ENCODE measurements at places on chromosomes 6 and 20.
A peak's percentile ranks its signal among the peaks of the same experiment; 100 is the strongest.

DNA sequence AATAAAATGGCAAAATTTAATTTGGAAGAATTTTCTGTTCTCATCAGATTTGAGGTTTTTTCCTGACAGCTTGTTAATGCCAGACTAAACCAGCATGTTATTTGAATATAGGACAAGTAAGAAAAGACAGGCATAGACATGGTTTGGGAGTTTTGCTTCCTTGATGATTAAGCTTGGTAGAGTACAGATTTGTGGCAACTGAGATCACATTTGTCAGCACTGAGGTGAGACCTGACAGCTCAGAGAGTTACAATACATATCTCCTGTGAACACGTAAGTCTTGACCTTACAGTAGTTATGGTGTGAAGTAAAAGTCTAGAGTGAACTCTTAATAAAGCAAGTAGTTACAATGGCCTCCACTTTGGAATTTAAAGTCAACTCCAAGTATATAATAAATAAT, 34.5 kb downstream of the CENPW start:
- no peak for DNase-seq

GRCh38 chr20:45508068-45508886, 7.1 kb downstream of the SPINT3 start:
- DNase-seq = no peak

GRCh38 chr20:34437330-34437986, 74.4 kb downstream of the ITCH start:
- no peak for DNase-seq

- DNase-seq = no peak
These were observed 21.9 kb upstream of the AIG1 start for GRCh38 chr6:143038833-143039232.

GRCh38 chr20:40547483-40548091, 141.4 kb downstream of the MAFB start:
- no peak for DNase-seq

DNA sequence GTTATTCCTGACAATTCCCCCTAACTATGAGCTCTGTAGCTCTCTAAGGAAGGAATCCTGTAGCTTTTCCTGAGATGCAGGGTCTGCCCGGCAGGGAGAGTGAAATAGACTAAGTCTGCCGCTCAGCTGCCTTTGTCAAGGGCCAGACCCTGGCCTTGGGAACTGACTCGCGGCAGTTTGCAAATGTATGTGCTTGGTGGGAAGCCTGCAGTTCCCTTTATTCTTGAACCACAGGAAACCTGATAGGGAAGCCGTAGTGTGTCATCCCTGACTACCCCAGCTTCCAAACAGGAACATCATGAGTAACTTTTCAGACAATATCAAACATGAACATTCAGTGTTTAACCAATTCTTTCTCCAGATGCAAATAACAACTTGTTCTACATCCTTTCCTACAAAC, 78.7 kb upstream of the IFNGR1 start:
- DNase-seq = no peak

DNA sequence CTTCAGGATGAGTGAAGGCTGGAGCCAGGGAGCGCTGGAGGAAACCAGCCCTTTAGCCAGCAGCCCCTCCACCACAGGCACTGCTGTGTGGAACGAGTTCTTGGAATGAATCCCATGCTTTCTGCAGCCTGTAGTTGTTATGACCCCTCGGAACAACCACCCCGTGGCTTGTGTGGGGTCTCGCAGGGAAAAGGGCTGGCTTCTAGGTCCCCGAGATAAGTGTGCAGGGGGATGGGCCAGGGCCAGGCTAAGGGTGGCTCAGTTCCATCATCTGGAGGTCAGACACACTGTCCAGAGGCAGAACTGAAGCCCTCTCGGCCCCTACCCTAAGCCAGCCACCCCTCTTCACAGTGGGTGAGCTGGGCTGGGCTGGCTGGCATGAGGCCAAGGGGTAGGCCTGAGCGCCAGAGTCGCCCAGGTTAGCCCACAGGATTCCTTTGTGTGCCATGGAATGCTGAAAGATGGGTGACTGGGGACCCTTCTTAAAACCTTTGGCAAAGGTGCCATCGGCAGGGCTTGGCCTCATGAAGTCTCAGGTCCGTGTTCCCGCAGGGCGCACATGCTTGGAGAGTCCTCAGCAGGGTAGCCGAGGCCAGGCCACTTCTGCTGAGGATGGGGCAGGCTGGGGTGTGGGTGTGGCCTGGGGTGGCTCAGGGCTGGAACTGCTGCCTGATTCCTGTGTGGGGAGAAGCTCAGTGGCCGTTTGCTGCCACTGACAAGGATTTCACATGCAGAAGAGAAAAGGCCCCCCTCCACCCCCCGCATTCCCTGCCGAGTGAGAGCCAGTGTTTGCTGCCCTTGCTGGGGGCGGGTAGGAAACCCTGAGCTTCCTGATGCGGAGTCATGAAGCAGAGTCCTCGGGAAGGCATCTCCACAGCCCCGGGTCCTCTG, 24.6 kb downstream of the SPATA2 start:
- peak; percentile 41 for DNase-seq

DNA sequence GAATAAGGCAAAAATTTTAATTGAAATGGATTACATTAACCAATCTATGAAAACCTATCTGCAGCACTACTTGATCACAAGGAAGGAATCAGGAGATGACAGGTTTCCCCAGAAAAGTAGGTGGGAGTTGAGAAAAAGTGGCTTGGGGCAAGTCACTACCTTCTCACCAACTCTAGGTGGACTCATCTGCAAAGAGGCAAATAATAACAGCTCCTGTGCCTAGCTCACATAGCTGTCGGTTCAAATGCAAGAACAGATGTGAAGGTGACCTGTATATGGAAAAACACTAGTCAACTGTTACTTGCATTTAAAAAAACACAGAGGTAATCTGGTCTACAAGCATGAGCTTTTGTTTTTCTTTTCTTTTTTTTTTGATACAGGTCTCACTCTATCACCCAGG, 67.2 kb downstream of the POPDC3 start:
- peak; percentile 14 for DNase-seq

- DNase-seq = no peak
These were observed 153.9 kb upstream of the RAB32 start for GRCh38 chr6:146389740-146390139.

DNA sequence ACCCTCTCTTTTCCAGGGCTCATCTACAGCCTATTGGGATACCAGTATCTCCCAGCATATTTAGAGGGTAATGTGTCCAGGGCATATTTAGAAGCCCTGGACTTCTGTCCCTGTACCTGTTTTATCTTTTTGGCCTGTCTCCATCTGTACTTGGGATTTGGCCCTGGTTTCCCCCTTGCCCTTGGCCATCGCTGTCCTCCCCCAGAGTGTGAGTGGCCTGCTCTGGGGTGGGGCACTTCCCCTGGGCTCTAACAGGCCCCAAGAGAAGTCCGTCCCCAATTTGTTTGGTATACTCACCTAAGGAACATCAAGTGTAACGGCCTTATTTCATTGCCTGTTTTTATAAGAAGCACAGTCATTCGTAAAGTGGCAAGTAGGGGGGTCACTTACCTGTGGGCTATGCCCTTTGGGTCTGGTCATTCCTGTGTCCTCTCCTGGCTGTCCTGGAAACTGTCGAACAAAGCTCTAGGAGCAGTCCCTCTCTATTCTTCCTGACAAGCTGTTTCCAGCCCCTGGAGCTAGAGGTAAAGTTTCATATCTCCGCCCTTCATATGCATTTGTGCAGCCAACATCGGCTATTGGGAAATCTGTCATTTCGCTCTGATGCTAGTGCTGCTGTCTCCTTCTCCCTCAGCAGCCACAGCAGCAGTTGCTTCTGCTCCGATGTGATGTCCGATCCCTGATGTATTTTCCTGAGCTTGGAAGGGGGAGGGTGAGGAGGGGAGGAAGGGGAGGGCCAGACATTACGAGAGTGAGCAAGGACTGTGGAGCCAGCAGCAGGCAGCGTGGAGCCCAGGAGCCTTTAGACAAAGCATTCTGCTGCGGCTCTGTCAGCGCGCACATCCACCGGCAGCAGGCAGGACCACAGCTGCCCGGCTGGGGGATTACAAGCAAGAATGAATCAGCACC, 83.4 kb downstream of the TCP11 start:
- DNase-seq = no peak

DNA sequence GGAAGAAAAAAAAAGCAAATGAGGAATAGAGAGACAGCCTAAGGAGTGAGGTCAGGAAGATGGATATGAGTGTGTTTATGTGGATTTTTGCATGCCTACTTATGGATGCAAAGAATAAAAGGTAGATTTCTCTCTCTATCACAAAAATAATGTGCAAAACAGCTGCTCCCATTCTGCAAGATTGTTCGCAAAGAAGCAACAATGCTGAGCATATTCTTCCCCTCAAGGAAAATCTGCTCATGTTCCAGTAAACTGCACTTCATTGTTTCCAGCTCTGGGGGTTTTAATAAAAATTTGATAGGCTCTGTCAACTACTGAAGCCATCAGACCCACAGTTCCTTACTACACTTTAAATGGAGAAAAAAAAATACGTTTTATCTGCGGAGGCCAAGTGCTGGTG, 177.3 kb downstream of the COL9A1 start:
- no peak for DNase-seq

- DNase-seq = no peak
These were observed 46.9 kb downstream of the OSTM1 start for GRCh38 chr6:108027594-108027993.

- DNase-seq = peak; percentile 32
These were observed 53.4 kb downstream of the MRPL14 start for GRCh38 chr6:44073612-44074438.

GRCh38 chr6:75437421-75437891, 56.1 kb downstream of the FILIP1 start:
- no peak for DNase-seq

GRCh38 chr20:63463400-63464288, 8.8 kb downstream of the KCNQ2 start:
- no peak for DNase-seq
